ENCODE measurements at places on chromosomes 12 and 14. TPM values are rescaled to one million over a fixed set of nuclear protein-coding genes. Genes with fewer than 3 reads are reported as not detected.

DNA sequence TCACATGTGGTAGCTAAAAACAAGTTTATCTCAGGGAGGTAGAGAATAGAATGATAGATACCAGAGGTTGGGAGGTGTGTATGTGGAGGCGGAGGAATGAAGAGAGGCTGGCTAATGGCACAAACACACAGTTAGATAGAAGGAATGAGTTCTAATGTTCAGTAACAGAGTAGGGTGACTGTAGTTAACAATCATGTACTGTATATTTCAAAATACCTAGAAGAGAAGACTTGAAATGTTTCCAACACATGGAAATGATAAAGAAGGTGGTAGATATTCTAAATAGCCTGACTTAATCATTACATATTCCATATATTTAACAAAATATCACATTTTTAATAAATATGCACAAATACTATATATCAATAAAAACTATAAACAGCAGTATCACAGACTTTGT lies 8.9 kb upstream of the IFNG-AS1 start:
- H3K4me3 ChIP-seq, result no peak overlapping the region
- no peak overlapping the region for H3K27ac ChIP-seq
- no peak for DNase-seq
- no peaks in the 10 kb centered on the region for H3K36me3 ChIP-seq

The KRT2 gene
- 0.47 TPM for total RNA-seq

GRCh38 chr14:104293851-104294627 lies 155.7 kb downstream of the KIF26A start:
- H3K4me1 ChIP-seq, result peaks cover 7% of the 10 kb centered on the region
- peak; percentile 44 for DNase-seq
- no peak overlapping the region for H3K27ac ChIP-seq
- H3K4me3 ChIP-seq, result no peak overlapping the region
- no peaks in the 10 kb centered on the region for H3K27me3 ChIP-seq
- no peaks in the 10 kb centered on the region for H3K36me3 ChIP-seq

- no peaks in the 10 kb centered on the region for H3K4me1 ChIP-seq
- no peaks in the 10 kb centered on the region for H3K36me3 ChIP-seq
- no peak overlapping the region for H3K4me3 ChIP-seq
- no peaks in the 10 kb centered on the region for H3K27me3 ChIP-seq
Observed at GRCh38 chr12:13436182-13436581, 239.7 kb downstream of the EMP1 start.

DNA sequence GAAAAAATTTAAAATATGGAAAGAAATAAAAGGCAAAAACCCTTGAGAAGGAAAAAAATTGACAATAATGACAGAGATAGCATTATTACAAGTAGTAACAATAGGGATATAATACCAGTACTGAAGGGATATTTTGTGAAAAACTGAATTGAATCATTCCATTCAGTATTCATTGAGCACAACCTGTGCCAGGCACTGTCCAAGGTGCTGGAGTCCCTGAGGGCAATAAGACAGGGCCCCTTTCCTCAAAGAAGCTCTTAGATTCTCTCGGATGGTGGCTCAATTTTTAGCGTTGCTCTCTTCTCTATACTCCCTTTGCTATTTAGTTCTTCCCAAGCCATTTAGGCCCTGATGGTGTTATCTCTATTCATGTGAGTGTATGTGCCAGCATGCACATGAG lies 34.3 kb upstream of the GAS2L3 start:
- DNase-seq, result no peak
- H3K27ac ChIP-seq, result no peak overlapping the region
- H3K4me1 ChIP-seq, result no peaks in the 10 kb centered on the region
- H3K4me3 ChIP-seq, result no peak overlapping the region
- H3K27me3 ChIP-seq, result no peaks in the 10 kb centered on the region

All from Peyer's patch (tissue), 4 donors.